SHP77 (cell line): ENCODE measurements at places on chromosomes 5 and 9.

DNA sequence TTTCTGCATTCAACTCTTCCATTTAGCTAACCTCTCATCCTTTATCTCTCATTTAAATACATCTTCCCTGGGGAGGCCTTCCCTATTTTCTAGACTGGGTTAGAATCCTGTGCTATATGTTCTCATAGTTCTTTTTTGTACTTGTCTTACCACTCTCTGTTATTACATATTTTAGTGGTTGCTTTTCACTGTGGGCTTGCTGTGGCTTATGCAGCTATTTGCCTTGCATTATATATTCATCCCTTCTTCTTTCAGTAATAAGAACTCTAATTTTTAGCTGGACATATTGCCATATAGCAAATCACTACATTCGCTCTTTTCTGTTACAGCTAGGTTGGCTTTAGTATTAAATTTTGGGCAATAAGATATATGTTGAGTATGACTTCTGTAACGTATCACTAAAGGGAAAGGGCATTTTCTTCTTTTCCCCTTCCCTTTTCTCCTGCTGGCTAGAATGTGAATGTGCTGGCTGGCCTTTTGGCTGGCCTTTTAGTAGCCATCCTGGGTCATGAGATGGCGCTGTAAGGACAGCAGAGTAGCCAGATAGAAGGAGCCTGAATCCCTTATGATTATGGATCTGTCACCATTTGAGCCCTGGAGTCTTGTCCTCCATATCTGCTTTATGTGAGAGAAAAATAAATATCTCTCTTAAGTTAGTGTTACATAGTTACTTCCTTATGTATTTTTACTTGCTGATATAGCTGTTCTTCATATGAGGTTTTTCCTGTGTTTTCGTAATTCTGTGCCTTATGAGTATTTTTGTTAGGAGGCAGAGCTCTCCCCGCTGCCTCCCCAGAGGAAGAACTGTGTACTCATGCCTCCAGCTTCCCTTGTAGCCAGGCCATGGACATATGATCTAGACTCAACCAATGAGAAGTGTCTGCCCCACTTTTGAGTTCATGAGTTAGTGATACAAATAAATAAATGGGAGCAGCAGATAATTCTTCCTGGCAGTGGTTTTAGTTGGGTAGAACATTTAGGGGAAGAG lies 65.8 kb downstream of the NDUFAF2 start:
- DNase-seq = no peak

GRCh38 chr9:120545701-120546550 lies 34.0 kb downstream of the CDK5RAP2 start:
- DNase-seq = no peak

GRCh38 chr9:78939311-78940065 lies 632.3 kb upstream of the TLE4 start:
- DNase-seq = no peak

GRCh38 chr5:14706615-14707021 lies 42.1 kb downstream of the OTULIN start:
- no peak for DNase-seq

GRCh38 chr9:71681708-71682272 lies 86.5 kb downstream of the CEMIP2 start:
- no peak for DNase-seq

DNA sequence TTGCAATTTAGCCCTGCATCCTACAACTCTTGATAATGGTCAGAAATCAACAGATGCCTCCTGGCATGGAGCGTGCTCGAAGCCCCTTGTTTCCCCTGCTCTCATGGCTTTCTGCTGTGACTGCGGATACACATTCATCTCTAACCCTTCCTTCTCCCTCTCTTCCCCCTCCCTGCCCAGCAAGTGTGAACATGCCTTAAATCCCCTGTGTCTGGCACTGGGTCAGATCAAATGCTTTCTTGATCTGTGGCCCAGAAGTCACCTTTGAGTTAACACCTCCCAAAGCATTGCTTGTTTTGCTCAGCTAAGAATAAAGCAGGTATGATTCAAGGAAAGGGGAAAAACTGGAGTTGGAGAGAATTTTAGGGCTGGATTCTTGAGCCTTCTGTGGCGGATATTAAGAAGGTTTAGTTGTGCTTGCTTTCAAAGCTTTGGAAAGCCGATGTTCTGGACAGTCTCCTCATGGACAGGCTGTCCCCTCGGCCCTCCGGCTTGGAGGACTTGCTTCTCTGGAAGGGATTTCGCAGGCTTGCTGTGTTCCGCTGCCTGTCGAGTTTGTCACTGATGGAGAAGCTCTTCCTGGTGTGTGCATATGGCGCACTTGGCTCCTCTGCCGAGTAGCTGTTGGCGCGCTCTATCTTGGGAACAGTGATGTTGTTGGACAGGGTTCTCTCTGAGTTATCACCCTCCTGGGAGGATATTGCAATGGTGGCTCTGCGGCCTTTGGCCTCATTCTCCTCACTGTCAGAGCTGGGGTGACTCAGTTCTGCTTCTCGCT lies 121.3 kb upstream of the KLF9 start:
- no peak for DNase-seq

DNA sequence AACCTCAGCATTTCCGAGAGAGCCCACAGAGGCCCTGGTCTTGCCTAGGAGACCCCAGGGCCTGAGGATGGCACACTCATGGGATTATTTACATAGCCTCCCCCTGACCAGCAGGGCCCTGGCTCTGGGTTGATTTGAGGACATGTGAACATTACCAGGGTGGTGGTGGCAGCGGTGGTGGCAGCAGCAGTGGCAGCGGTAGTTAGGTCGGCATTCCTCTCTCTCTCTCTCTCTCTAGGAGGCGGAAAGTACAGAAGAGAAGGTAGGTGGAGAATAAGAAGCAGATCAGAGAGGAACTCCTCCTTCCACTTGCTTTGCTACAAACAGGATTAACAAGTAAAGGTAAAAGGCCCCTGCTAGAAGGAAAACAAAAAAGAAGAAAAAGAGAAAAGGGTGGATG lies 39.3 kb downstream of the B4GALT1 start:
- DNase-seq = no peak

DNA sequence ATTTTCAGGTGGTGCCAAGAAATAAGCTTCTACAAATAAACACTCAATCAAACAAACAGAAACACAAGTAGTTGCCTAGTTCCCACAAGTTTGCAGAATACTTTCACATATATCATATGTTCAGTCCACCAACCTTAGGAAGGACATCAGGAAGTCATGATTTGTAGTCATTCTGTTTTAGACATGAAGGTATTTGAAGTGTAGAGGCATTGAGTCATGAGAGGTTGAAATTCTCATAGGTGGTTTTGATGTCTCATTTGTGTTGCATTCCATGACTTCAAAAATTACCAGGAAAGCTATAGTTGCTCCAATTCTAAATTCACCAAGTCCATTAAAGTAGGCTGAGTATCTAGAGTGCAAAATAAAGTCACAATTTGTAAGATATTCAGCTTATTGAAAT lies 159.0 kb downstream of the KCTD16 start:
- no peak for DNase-seq

DNA sequence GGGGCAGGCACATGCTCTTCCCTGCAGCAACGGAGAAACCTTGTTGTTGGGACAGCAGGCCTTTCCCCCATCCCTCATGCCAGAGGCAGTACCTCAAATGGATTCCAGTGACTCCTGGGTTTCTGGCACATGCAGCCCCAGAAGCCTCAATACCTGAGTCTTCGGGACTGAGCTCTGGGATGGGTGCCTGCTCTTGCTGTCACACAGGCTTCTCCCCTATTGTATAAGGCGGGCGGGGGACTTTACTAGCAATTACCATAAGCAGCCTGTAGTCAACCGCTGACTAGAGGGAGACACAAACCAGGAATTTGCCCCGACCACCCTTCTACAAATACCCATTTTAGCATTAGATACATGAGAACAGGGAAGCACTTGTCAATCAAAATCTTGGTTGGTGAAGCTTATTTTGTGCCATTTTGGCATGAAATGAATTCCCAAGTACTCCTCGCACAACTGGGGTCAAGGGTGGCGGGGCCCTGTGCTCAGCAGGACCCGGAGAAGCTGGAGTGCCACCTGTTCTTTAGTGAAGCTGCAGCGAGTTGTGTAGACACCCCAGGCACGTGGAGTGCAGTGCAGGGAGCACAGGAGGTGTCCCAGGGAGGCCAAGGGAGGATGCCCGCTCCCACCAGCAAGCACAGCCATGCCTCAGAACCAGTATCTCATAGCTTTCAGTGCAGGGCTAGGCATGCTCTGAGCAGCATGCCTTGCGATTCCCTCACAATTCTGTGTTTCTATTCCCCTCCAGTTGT lies 21.2 kb downstream of the S1PR3 start:
- no peak for DNase-seq

GRCh38 chr5:86320266-86320665 lies 297.5 kb upstream of the COX7C start:
- DNase-seq = no peak

DNA sequence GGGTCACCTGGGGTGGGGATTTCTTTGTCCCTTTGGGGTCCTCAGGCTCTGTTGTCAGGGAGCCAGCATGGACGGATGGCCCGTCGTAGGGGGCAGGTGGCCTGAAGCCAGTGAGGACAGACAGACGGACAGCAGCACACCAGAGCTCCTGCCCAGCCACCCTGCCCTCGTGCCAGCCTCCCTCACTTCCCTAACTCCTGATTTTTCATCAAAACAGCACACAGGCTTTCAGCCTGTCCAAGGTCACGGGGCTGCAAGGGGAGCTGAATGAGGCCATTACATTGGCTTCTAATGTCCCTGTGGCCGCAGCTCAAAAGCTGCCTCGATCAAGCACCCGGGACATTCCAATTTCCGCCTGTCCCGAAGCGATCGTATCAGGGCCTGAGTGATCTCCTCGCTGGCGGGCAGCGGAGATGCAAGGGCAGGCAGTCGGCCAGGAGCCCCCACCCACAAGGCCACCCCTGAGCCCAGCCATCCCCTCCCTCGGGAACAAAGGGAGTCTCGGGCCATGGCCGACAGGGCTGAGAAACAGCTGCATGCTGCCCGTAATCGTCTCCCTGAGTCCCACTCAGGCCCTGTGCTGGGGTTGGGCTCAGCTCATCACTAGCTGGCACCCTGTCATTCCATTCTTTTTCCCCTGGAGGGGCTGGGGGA lies 50.5 kb upstream of the RNU6ATAC start:
- no peak for DNase-seq

DNA sequence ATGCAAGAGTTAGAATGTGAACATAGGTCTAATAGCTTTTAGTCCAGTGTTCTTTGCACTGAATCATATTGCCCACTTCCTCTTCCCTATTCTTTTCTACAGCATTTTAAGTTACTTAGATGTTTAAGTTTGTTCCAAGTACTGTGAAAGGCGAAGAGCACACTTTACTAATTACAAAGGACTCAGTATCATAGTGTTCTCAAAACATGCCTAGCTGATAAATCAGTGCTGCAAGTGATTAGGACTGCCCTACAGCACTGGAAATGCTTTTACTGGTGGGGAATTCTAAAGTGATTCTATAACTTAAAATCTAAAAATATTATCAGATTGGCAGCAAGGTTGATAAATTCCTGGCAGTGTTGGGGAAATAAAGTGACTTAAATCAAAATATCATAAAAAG lies 177.9 kb upstream of the KCNN2 start:
- DNase-seq = no peak

- DNase-seq = no peak
Observed at GRCh38 chr5:60232036-60232795, 338.7 kb upstream of the PDE4D start.
